BJ (cell line): ENCODE measurements at places on chromosomes 11 and 22.

GRCh38 chr22:24054356-24054755 lies 43.3 kb downstream of the CABIN1 start:
- no peak for DNase-seq

GRCh38 chr22:49522582-49523373 lies 304.9 kb downstream of the BRD1 start:
- no peak for DNase-seq

DNA sequence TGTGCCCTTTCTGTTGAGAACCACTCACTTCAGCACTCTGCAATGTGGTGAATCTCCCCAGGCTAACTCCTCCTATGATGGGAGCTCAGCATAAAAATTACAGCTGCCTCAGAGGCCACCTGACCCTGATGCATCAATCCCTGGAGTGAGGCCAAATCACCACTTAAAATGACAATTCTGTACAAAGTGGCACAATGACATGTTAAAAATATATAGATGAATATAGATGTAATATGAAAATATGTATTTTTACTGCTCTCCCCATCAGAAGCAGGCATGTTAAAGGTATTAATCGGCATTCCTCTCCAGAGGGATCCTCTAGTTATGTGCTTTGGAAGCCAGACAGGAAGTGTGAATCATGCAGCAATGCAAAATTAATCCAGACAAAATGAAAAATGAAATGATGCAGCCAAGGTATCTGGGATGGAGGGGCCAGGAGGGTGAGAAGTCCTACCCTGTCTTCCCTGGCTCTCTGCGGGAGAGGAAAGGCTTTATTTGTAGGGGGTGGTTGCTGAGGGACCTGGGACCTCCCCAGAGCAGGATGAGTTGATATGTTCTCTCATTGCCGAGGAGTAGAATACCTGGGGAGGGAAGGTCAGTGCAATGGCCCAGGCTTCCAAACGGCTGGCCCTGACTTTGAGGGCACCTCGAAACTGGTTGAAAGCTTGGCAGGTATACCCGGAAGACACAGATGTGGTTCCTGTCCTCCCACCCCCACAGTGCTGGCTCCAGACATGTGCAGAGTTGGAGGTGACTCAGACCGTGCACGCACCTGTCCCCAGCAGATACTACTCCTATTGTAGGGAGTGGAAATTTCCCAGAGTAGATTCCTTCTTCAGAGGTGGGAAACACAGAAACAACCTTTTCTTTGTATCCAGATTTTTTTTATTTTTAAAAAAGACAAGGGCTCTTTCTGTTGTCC lies 347.9 kb upstream of the NCAM1 start:
- DNase-seq = peak; percentile 3

DNA sequence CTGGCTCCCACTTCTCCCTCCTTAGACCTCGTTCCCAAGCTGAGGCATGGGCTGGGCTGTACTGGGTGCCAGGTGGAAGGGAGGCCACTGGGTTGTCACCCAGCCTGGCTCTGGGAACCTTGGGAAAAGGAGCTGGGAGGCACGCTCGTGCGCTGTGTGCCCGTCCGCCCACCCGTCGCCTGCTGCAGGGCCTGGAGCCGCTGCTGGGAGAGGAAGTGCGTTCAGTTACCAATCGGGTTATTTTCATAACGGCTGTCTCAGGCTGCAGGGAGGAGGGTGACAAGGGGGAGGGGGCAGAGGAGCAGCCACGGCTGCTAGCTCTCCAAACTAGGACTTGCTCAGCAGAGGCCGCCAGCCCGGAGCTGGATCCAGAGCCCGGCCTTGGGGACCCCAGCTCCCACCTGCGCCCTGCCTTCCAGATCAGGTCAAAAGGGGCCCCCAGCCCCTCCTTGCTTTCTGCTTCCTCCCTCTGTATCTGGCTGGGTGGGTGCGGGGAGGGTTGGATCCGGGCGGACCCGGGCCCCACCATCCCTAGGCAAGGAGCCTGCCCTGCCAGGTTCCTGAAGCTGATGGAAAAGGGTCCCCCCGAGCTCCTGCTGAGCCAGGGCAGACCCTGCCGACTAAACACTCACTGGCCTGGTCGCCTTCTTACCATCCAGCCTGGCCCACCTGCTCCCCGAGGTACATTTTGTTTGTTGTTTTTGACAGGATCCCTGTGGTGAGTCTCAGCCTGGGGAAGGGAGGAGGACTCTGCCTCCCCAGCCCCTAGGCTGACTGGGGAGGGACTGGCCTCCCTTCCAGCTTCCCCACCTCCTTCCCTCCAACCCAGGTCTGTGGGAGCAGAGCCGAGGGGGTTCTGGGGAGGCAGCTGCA lies 14.3 kb downstream of the DGKZ start:
- DNase-seq = no peak

GRCh38 chr11:70155386-70155785 lies 47.7 kb upstream of the FADD start:
- DNase-seq = no peak

DNA sequence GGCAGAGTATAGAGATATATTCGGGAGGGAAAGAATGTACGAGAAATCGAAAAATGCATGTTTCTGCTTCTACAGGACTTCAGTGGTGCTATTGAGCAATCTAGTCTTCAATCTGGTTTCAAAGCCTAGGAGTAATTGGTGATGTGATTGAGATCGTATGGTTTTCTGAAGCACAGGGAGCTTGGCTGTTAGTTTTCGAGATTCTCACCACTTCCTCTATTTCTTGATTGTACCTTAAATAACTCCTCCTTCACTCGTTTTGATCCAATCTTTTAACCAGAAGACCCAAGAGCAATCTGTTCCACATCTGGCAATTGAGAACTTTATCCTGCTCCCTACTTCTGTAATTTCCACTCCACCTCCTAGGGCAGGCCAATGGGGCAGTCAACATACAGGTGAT lies 518 bp downstream of the CCDC179 start:
- no peak for DNase-seq

DNA sequence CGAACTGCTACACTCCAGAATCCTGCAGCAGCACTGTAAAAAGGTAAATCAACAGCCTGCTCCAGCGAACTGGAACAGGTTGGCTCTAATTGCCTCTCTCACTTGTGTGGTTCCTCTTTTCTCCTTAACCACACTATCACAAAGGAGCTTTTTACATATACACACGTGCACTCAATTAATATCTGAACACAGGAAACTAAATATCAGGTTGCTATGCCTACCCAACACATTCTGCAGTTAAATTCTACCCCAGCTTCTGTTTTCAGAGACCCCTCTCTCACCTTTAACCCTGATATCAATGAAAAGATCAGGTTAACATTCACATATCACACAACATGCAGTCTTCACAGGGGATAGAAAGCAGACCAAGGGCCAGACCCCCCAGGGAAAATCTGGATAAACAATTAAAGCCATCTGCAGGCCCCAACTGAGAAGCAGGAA lies 11.0 kb downstream of the RBFOX2 start:
- no peak for DNase-seq

GRCh38 chr11:26537341-26537740 lies 34.7 kb downstream of the MUC15 start:
- DNase-seq = no peak

GRCh38 chr11:13291800-13292199 lies 14.2 kb downstream of the BMAL1 start:
- no peak for DNase-seq

DNA sequence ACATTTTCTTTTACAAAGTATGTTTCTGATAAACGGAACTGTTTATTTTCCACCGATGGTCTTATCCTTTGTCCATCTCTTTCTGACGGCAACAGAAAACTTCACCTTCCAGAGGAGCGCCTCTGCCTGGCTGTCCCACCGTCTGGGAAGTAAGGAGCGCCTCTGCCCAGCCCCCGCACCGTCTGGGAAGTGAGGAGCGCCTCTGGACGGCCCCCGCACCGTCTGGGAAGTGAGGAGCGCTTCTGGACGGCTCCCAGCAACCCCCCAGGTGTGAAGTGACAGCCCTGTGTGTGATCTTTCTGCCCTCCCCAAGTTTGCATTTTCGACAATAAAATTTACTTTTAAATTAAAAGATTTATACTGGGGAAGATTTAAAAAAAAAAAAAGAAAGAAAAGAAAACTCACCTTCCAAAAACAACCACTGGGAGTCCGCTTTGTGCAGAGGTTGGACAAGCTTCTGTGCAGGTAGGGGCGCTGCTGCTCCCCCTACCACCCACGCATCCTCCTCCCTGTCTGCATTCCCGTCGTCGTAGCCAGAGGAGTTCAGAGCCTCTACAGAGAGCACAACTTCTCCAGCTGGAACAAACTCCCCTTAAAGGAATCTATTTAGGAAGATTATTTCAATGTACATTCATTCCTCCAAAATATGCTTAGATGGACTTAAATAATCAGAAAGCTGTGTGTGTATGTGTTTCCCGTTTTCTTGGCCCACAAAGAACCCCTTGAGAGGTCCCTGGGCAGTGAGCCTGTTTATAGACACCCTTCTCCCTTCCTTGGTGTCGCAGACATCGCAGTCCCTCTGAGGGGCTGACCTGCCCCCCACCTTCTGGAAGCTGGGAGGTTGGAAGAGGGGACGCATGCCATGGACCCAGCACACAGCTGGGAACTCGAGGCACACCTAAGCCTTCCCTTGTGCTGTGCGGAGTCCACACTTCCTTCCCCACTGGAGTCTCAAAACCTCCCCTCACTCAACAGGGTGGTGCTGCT lies 849 bp upstream of the APOBEC3B start:
- DNase-seq = no peak

DNA sequence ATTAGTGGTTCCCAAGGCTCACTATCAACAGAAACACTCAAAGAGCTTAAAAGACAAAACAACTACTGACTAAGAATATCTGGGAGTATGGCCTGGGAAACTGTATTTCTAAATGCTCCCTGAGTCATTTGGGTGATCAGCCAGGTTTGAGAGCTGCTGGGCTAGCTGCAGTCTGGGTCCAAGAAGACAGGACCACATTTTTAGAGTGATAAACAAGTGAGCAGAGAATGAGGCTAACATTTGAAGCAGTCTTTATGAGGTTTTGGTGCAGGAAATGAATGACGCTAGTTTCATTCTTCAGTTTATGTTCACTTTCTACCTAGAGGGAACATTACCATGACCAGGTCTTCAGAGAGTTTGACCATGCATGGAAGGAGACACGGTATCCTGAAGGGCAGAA lies 97.7 kb downstream of the TEAD1 start:
- no peak for DNase-seq

DNA sequence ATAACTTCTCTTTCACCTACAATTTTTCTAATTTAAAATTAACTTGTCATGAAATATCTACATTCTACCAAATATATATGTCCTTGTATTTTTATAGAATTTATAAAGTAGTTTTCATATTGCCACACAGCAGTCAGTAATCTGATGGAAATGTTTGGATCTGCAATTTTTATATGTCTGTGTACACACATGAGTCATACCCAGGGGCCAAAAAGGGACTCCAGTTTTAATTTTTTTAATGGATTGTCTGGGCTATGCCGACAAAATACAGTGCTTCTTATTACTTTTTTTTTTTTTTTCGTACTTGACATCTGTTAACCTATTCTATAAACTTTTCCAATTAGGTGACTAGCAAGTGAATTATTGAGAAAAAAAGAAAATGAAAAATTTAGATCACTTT lies 6.3 kb downstream of the GUCY1A2 start:
- no peak for DNase-seq

GRCh38 chr11:60183591-60184205 lies 815 bp upstream of the MS4A6A start:
- DNase-seq = no peak

DNA sequence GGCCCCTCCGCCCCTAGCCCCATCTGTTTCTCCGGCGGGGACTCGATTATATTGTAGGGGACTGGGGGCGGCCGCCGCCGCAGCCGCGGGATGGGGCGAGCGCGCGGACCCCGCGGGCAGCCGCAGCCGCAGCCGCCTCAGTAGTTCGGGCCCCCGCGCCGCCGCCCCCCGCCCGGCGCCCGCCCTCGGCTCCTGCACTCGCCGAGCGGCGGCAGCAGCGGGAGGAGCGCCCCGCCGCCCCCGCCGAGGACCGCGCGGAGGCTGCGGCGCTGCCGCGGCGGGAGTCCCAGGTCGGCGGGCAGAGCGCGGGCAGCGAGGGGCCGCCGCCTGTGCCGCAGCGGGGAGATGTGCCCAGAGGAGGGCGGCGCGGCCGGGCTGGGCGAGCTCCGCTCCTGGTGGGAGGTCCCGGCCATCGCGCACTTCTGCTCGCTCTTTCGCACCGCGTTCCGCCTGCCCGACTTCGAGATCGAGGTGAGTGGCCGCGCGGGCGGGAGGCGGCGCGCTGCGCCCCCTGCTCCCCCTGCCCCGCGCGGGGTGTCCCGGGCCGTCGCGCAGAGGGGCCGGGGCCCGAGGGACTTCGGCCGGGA lies at the start of gene CECR2:
Gene CECR2 (plus strand): TSS at position 22 of the 587 bp plus-strand sequence. CDS start 324 bp downstream, at position 346.
- DNase-seq = no peak

DNA sequence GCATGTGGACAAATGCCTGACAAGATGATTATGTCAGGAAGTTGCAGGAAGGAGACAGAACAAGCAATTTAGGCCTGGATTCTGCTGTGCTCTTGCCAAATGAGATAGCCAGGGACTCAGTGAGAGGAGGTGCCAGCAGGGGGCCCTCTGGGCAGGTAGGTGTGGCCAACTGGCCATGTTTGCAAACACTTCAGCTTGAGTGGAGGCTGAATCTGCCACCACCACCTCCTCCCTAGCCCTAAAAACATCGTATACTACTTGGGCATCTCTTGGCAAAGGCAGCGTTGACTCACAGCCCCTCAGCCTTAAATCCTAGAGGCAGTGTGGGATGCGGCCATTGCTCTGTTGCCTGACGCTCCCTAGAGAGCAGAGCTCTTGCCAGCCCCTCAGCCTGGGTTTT lies 95.1 kb upstream of the PLET1 start:
- DNase-seq = no peak

DNA sequence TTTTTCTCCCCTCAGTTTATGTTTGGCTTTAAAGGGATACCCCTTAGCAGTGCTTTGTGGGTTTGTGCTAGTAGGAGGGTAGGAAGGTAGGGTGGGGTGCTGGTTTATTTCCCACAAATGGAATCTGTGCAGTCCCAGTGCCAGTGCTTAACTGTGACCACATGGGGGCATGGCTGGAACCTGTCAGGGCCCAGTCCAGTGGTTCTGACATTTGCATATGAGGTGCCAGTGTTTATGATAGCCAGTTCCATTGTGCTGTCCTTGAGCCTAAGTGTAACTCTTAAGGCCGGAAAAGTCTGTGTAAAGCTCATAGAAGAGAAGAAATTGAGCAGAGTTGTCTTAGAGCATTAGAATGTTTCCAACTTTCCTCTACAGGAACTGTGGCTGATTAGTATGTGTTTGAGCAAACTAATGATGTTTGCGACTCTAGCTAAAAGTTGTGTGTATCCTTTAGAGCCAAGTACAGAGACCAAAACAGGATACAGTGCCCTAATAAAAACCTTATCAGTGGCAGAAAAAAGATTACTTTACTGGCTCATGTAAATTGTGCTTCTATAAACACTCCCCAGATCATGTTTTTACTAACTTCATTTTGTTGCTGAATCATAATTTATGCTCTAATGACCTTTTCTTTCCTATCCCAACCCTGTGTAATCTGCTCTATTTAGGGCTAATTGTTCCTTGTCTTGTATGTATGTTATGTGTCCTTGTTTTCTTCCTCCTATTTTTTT lies 38.1 kb downstream of the DIXDC1 start:
- DNase-seq = no peak

- DNase-seq = no peak
Observed at GRCh38 chr11:73914284-73914683, 36.5 kb upstream of the DNAJB13 start.

GRCh38 chr22:44581096-44581435 lies 83.0 kb upstream of the RTL6 start:
- no peak for DNase-seq
